ENCODE measurements at places on chromosomes 2 and 18.

GRCh38 chr2:82795446-82795845 is 1663.6 kb downstream of the SUCLG1 start:
- peak; percentile 56 for DNase-seq

- DNase-seq, result no peak
These were observed 419.9 kb downstream of the TGIF1 start for GRCh38 chr18:3869848-3870247.

DNA sequence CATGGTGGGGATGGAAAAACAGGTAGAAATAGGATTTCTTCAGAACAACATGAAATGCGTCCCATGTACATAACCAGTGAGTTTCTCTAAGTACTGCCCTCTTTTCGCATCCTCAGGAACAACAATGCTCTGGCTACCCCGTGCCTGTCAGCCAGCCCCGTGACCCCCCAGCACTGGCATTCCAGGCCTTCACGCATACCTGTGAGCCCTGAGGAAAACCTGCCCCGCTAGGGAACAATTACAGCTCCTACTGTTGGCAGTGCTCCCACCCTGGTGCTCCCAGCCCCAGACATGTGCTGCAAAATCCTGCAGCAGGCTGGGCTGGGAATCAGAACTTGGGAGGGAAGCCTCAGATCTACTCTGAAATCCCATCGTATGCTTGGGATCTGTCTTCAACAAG is 9.1 kb downstream of the SMAD7 start:
- DNase-seq, result no peak

DNA sequence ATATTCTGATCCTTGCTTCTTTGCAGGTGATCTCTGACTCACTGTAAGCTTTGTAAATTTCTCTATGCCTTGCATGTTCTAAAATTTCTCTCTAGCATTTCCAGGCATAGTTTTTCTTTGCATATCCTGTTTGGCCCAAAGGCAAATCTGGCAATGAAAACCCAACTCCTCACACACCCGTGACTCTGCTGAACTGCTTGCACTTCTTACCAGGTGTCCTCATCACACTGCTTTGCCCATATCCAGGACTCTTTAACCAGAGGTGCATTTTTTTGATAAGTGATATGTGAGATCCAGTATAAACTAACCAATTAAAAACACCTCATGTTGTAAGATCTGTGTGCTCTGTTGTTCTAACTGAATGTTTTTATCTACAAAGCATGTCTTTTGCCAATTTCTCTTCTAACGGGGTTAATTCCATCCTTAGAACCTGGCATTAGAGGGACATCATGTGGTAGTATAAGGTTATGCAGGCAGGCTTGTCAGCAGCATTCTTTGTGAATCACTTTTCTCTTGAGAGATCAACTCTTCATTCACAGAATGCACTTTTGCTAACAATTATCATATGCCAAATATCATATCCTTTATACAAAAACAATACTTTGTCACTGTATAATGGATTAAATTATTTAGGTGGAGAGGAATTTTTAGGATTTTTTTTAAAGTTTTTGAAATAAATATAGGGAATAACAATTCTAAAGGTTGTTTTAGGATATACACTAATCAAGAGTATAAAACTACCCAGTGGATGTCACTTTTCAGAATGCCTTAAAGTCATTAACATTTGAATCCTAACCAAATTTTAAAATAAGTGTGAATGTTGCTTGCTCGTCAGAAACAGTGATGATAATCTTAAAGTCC is 20.8 kb upstream of the TMX3 start:
- no peak for DNase-seq

DNA sequence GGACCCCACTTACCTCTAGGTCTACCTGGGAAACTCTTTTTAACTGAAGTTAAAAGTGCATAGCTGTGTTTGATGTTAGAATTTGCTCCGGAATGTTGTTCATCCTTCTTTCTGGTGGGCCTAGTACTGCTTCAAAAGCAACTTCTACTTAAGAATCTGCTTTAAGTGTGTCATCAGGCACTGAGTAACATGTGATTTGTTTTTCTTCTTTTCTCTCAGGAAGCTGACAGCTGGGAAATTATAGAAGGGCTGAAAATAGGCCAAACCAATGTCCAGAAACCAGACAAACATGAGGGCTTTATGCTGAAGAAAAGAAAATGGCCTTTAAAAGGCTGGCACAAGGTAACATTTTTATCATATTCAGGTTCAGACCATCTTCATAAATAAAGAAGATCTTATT is 122.9 kb downstream of the PRKRA start:
- DNase-seq, result no peak

GRCh38 chr18:58412844-58413666 is 215.8 kb downstream of the ALPK2 start:
- no peak for DNase-seq

DNA sequence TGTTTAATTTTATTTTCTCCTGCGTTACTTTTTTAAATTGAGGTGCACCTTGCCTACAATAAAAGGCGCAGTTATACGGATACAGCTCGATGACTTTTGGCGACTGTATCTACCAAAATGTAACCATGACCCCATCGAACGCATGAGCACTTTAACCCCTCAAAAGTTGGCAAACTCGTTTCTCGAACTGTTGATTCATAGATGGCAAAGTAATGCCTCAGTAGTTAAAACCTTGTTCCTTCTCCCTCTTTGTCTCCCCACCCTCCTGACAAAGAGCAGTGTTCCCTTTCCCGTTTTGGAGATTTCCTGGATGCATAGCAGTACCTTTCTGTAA is 577 bp downstream of the MOGAT1 start:
- DNase-seq, result no peak

DNA sequence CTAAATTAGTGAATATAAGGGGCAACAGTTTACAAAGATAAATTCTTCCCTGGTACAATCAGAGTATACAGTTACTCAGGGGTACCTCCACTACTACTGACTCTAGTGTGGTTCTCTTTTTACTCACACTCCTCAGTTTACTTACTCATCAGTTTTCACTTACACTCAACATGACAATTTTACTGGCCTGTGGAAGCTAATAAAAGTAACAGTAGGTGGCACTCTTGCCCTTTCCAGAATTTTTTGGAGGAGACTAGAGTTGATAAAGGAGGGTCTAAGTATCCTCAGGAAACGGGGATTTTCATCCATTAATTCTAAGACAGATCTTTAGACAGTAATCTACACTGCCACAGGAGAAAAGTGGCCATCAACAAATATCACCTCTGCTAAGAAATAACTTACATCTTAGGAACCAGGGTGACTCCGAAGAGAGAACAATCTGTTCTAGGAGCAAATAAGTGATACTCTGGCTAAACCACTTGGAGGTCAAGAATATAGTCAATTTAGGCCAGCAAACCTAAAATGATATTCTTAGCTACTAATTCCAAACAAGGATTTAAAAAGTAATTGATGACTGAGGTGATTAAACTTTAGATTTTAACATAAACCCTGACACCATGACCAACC is 61.3 kb downstream of the ATL2 start:
- DNase-seq, result no peak

DNA sequence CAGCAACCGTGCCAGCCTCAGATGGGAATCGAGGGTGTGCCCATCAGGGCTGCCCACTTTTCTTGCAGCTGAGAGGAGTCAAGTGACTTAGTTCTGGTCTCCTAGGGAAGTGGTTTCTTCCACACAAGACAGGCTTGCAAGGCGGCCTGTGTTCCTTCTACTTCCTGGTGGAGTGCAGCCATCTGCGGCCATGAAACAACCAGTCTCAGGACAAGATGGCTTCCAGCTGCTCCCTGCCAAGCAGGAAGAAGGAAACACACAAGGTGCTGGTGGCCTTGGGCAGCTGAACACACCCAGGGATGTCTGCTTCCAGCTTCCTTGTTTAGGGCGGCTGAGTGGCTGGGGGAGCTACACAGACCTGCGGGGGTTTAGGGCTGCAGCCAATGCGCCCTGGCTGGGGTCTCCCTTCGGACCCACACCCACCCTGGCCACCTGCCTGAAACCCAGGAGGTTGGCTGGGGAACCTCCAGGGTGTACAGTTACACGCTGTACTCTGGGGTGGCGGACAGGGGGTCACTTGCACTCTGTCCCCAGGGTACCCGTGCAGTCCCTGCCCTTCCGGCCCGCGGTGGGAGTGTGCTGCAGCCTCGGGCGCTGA is 34.7 kb downstream of the PTPN18 start:
- DNase-seq, result no peak

- no peak for DNase-seq
These were observed 173.4 kb upstream of the SATB2 start for GRCh38 chr2:199631129-199631528.

DNA sequence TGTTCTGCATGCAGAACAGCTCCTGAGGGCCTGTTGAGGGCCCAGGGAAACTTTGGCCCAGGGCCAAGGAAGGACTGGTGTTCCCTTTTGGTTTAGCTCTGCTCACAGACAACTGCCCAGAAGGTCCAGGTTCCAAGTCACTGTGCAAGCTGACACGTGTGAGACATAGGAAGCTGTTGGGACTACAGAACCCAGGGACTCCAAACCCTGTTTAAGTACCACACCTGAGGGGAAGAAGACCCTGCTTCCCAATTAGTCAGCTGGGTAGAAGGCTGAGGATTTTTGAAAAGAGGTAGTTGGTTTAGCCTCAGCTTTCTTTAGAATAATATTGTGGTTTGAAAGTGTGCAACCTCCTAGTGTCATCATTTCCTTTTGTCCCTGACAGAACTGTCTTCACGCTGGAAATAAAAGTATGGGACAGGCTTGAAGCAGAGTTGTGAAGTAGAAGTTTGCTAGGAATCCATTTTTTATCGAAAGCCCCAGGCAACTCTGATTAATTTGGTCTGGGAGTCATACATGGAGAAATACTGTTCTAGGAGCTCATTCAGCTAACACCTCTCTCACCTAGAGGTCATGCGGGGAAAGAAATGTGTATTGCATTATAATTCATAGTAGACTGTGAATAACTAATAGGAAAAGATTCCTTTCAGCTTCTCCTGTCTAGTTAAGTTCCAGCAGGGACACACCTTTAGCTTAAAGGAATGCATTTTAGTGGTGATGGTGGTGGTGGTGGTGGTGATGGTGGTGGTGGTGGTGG is 19.9 kb upstream of the IL1RL1 start:
- no peak for DNase-seq

- no peak for DNase-seq
These were observed 33.9 kb upstream of the CHN1 start for GRCh38 chr2:175039031-175039430.

GRCh38 chr2:227796045-227796711 is 17.5 kb upstream of the CCL20 start:
- DNase-seq, result no peak

DNA sequence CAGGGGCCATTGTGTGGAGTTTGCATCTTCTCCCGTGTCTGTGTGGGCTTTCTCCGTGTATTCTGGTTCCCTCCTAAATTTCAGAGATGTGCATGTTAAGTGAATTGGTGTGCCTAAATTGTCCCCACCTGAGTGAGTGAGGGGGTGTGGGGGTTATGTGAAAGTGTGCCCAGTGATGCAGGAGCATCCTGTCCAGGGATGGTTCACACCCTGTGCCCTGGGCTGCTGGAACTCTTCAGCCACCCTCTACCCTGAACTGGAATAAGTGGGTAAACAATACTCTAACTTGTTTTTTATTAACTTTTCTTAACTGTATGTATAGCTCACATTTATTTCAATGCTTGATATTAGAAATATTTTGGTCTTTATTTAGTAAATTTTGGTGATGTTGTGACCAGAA is 56.0 kb downstream of the UBE2E3 start:
- no peak for DNase-seq

GRCh38 chr2:234401426-234401825 is 95.5 kb downstream of the ARL4C start:
- no peak for DNase-seq

- DNase-seq, result peak; percentile 2
These were observed 450 bp downstream of the KCNH7 start for GRCh38 chr2:162838136-162838497.

GRCh38 chr18:24762511-24762910 is 302.1 kb downstream of the HRH4 start:
- no peak for DNase-seq

DNA sequence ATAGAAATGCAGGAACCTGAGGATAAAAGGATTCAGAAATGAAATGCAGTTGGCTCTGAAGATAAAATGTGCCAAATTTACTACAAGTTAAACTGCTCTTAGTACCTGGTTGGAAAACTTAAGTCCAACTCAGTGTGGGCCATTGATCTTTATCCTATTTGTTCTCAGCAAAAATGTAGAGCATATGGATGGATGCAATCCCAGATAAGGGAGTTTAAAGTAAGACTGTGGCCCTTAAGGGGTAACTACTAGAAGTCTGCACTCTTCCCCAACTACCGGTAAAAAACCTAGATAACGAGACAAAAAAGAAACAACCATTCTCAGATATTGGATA is 63.9 kb downstream of the MDH1 start:
- DNase-seq, result no peak

DNA sequence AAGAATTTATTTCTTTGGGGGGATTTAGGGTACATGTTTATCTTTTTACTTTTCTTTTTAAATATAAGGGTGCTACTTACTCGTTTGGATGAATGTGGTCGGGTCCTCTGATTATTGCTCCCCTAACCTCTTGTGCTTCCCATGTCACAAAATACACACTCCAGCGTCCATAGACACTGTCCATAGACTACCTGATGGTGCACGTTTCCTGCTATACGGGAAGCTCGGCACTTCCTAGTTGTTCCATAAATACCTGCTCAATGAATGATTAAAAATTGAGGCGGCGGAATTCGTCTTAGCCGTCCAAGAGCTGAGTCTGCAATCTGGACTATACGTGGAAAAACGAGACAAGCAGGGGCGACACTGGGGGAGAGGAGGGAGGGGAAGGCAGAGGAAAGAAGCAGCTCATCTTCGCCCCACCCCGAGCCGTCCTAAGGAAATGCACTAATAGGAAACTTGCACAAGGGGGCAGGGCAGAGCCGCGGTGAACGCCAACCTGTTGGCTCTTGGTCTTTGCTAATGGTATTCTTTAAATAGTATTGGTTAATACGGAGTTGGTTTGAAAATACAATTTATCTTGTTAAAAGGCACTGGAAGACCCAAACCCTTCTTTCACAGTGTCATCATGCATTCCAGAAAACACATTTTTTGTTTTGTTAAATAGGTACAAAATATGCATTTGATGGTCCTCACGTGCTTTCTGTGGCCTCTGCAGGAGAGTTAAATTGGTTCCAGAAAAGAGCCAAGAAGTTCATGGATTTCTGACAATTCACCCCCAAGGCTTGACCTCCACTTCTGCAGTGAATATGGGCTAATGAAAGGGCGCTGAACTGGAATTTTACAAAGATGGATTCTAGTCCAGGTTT is 73.0 kb upstream of the KCTD1 start:
- peak; percentile 30 for DNase-seq

GRCh38 chr2:56348392-56349210 is 164.8 kb downstream of the CCDC85A start:
- DNase-seq, result no peak

Data from MG63 (cell line).